ENCODE measurements at places on chromosomes 5 and 9. TPM values are rescaled to one million over a fixed set of nuclear protein-coding genes. Genes with fewer than 3 reads are reported as not detected.
A peak's percentile ranks its signal among the peaks of the same experiment; 100 is the strongest.

Gene IL7R
- total RNA-seq: 0.90 TPM

Gene UBTD2
- 21.5 TPM for total RNA-seq

Gene SUSD3
- 0.09 TPM for total RNA-seq

Gene BHMT
- not detected for total RNA-seq

Gene IL31RA
- 0.72 TPM for total RNA-seq

Gene C1QTNF2
- total RNA-seq: 2.0 TPM

Gene SV2C
- 0.08 TPM for total RNA-seq

Gene MEGF10
- not detected for total RNA-seq

GRCh38 chr5:6125781-6126180 is 252.6 kb downstream of the MED10 start:
- no peak for DNase-seq

DNA sequence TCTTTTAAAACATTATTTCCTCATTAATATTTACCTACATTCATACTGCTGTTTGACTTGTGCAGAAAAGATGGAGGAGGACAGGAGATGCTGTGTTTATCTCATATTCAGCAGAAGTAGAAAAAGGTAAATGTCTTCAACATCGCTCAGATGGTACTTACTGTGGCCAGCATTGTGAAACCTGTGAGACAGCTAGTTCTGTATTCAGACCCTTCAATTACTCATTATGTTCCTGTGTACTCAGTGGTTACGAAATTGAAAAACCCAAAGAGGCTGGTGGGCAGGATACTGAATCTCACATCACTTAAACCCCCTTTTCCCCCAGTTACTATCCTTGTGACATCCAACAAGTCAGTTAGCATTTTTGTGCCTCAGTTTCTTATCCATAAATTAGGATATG is 216.0 kb downstream of the KDM4C start:
- no peak for DNase-seq

- DNase-seq: peak; percentile 53
These were observed 20.7 kb downstream of the CWC27 start for GRCh38 chr5:64789457-64789856.

DNA sequence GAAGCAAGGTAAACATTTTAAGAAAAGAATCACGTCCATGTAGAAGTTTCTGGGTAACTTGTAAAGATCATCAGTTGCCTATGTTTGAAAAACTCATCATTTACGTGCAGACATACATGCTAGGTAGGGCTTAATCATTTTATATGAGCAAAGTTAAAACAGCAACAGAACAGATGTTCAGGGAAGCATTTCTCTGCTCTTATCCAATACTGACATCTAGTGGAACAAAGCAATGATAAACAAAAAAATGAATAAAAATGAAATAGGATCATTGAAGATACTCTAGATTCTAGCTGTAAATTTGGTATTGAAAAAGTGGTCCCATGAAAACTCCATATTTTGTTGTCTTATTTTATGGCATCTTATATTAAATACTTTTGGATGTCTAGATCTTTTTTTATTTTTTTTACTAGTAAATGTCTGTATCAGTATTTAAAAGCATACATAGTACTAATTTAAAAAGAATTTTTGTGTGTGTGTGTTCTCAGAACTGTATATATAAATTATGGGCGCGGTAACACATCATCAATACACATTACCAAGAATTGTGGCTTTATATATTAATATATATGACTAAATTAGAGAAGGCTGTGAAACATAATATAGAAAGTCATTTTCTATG is 1050.2 kb downstream of the CDH12 start:
- peak; percentile 40 for DNase-seq

GRCh38 chr5:154648706-154649105 is 106.5 kb upstream of the LARP1 start:
- peak; percentile 30 for DNase-seq

GRCh38 chr9:72614067-72614466 is 92.7 kb downstream of the TMC1 start:
- no peak for DNase-seq

DNA sequence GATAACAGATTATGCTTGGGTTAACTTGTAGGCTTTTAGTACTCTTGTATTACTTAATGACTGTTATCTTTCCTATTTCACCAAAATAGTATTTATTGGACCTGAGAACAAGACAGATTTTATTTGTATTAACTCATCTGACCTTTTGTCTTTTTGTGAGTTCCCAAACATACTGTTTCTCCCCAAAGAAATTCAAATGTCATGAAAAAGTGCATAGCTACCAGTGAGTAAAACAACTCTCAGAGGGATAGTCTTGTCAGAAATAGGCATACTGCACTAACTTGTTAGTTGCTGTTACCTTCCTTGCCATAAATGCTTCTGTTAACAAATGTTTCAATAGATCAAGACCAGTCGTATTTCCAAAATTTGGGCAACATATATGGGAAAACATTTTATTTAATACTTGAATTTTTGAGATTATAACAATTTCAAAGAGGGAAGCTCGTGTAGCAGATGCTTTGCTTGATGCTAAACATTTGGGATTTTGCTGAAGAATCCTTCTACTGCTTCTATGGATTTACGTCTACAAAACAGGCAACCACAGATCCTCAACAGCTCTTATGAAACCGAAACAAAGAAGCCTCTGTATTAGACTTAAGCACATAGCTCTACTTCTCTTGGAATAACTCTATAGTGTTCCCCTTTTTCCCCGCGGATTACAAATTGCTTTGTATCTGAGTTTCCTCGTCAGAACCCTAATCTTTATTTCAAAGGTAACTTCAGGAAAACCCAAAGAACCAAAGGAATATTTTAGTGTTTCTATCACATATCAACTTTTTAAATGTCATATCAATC is 248.8 kb downstream of the MCTP1 start:
- DNase-seq: no peak

DNA sequence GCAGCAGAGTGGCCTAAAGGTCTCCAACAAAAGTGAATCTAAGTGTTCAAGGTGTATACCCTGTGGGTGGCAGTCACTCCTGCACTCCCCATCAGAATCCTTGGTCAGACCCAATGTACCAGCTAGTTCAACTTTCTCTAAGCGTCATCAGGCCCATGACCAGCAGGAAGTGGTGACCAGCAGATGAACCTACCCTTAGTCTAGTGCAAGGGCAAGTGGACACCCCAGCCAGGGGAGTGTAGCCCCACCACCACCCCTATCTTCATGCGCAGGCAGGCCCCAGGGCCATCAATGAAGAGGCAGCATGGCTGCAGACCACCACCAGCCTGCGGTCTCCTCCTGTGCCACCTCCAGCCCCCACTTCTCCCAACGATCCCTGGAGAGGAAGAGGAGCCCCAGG is 213.1 kb downstream of the AGTPBP1 start:
- DNase-seq: no peak

- DNase-seq: no peak
These were observed 262.0 kb downstream of the HTR1A start for GRCh38 chr5:63700241-63700640.

DNA sequence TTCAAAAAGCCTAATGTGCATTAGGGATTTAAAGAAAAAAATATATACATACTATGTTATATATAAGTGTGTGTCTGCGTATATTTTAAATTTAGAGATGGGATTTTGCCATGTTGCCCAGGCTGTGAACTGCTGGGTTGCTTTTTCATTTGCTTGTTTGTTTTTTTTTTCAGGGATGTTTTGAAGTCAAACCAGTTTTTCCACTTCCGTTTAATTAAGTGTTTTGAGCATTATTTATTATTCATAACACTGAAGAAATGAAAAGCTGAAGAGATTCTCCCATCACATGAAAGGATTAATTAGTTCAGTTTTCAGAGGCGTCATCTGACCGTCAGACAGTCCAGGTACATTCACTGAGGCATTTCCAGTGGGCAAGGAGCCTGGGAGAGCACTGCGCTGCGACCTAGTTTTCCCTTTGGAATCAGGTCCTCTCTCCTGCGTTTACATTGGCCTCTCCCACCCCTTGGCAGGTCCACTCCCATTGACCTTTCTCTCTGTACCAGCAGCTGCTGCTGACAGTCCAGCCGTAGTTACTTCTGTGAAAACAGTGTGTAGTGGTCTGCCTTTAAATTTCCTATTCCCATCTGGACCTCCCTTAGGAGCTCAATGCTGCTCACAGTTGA is 26.0 kb downstream of the ARRDC3 start:
- no peak for DNase-seq

- DNase-seq: no peak
These were observed 34.9 kb downstream of the ZFYVE16 start for GRCh38 chr5:80442742-80443141.

- DNase-seq: no peak
These were observed 9.8 kb downstream of the ACTL7B start for GRCh38 chr9:108845947-108846346.

DNA sequence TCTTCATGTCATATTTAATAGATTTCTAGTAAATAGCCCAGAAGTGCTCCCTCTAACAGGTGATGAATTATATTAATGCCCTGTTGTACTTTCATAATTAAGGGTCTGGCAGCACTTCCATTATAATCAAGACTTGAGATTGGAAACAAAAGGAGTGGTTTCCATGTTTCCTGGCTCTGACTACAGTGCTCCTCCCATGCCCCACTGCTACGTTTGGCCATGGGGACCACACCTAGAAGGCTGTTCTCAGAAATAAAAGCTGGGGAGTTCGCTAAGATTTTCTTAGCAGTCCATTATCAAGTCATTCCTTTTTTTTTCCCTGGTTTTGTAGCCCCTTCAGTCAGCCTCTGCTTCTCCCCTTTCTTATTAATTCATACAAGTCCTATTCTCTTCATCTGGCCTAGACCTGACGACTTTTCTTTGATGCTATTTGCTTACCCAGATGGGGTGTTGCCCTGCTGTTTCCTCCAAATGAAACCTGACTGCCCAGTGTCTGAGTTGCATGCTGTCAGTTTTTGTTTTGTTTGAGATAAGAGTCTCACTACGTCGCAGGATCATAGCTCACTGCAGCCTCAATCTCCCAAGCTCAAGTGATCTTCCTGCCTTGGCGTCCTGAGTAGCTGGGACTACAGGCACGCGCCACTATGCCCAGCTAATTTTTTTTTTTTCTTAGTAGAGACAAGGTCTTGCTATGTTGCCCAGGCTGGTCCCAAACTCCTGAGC is 312.1 kb upstream of the EFNA5 start:
- no peak for DNase-seq

DNA sequence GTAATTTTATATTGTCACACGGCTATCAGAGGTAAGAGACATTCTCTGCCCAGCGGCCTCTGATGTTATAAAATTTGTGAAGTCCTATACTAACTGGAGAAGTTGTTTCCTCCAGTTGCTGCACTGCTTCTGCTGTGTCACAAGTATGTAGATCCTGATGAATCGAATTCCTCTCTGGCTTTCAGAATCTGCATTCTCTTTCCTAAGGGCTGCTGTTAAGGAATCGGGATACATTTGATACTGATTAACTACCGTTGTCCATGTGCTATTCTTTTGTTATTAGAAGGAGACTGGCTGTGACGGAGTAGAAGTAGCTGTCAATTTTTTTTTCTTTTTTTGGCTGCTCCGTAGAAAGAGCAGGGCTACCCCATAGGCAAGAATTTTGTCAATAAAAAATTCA is 81.7 kb upstream of the LRRC70 start:
- DNase-seq: no peak

- DNase-seq: no peak
These were observed 541.1 kb upstream of the GRAMD2B start for GRCh38 chr5:125882061-125882460.

DNA sequence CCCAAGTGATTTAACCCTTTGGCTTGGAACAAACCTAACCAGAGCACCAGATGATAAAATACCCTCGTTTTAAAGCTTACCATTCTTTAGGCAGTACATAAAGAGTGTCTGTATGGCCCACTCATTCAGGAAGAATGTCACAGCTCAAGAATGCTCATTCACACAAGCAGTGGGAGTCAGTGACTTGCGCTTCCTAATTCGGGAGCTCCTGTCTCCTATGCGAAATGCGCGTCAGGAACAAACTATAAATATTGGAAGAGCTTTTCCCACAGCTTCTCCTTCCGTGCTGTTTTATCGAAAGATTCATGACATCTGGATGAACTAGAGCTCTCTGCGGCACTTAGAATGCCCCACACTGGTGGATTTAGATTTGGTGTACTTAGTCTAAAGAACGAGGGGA is 66.6 kb downstream of the NTRK2 start:
- DNase-seq: no peak

DNA sequence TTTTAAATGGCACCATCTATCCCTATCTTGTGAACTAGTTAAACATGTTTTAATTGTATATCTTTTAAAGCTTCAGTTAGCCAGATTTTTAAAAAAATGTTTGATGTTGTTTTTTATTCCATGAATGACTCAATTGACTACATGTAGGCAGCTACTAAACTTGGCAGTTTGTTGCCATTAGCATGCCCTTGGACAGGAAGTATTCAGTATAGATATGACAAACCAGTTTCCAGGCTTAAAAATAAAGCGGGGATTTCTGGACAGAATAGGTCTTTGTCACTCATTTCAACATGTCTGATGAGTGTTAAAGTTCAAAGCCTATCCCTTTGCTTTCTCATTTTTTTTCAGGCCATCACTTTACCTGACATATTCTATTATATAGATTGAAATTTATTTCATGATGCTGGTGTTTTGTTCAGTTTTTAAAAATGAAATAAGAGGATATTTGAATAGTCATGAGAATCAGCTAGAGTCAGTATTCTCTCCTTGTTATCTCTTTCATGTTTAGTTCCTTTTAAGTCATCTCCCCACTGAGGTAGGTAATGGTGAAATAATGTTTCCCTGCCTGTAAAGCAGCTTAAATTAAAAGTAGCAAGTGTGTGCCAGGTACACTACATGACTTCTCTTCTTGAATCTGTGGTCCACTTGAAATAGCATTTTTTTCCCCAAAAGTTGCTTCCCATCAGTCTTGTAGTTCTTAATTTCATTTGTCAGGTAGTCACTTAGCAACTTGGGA is 11.9 kb downstream of the TNFAIP8 start:
- peak; percentile 50 for DNase-seq

GRCh38 chr5:179978792-179979191 is 71.1 kb upstream of the TBC1D9B start:
- DNase-seq: no peak

DNA sequence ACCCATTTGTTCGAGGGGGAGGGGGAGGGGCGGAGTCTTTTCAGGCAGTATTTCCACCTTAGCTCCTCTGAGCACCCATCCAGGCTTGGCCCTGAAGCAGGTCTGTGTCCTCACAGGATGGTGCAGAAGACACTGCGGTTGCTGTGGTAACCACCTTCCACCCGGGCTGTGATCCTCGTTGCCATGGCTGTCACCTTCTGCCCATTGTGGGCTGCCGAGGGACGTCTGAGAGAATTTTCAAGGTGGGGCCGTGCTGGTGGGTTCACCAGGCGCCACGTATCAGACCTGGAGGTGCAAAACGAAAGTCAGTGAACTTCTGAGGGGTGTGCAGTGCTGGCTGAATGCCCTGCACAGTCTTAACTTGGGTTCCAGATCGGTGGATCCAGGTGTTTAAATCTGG is 26.7 kb downstream of the POLR1E start:
- DNase-seq: no peak

- no peak for DNase-seq
These were observed 34.0 kb downstream of the IL6ST start for GRCh38 chr5:55960779-55961178.

DNA sequence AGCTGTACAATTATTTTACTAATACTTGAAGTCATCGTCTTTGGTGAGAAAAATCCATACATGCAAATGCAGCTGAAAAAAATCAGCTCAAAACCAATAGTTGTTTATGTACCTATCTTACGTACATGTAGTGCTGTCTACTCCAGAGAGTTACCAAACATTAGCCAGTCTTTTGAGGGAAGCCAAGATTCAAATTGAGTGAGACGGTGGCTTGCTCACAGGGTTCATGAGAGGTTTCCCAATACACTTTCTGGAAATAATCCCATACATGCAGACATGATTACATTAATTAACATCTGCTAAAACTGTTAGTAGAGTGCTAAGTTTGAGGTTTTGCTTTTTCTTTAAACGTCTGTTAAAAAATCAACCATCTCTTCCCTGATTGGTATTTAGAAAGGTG is 2.3 kb downstream of the C9orf72 start:
- DNase-seq: no peak

GRCh38 chr9:73816905-73817304 is 665.2 kb downstream of the ANXA1 start:
- no peak for DNase-seq

Measured in fibroblast of the aortic adventitia (primary cell).